HAP-1 (cell line): ENCODE measurements at places on chromosomes 16 and 17.

GRCh38 chr17:39676198-39676819, 8.1 kb downstream of the PNMT start:
- no peak for DNase-seq

DNA sequence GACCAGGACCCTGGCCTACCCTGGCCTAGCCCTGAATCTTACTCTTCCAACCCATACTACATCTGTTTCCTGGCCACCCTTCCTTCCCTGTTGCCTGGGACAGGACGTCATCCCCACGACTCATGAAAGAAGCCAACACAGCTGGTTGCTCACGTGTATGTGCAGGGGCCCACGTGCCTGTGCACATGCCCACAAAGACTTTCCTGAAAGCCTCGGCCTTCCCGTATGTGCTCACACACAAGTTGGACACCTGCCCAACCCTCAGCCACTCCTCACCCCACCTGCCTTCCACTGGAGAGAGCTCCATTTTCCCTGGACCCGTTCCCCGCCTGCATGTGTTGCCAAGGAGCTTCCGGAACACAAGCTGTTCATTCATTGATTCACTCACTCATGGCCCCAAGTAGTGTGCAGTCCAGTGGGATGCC, 7.0 kb downstream of the PLXDC1 start:
- no peak for DNase-seq

- peak; percentile 25 for DNase-seq
Measured at GRCh38 chr17:42603318-42603717, 5.9 kb downstream of the RETREG3 start.

GRCh38 chr17:43655693-43656255, 5.9 kb downstream of the MEOX1 start:
- DNase-seq: no peak

- DNase-seq: no peak
Measured at GRCh38 chr17:562174-562573, 152.5 kb downstream of the VPS53 start.

GRCh38 chr16:2512735-2513404, 882 bp upstream of the ATP6V0C start:
- DNase-seq: no peak

GRCh38 chr16:53043428-53043831, 9.3 kb downstream of the CHD9NB start:
- no peak for DNase-seq

GRCh38 chr17:45948881-45949624, 50.0 kb upstream of the STH start:
- DNase-seq: peak; percentile 88

DNA sequence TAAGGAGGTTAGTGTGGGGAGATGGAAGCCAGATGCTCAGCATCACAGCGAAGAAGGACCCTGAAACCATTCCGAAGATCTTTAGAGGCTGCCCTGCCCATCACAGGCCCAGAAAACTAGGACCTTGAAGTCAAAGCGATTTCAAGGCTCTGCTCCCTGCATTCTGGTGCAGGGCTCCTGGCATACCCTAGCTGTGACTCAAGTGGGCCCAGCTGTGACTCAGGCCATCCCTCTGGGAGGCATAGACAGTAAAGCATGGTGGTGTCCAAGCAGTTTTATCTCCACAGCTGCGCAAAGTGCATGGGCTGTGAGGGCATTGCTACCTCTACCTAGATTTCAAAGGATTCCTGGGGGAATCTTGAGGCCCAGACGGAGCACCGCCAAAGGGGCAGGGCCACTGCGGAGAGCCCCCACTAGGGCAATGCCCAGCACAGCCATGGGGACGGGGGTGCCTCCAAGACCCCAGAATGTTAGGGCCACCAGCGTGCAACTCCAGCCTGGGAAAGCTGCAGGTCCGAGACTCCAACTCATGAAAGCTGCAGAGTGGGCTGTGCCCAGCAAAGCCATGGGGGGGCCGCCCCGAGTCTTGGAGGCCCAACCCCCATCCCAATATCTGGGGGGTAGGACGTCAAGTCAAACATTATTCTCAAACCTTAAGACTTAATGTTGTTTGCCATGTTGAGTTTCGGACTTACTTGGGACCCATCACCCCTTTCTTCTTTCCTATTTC, 11.7 kb upstream of the ZNF594 start:
- DNase-seq: no peak

DNA sequence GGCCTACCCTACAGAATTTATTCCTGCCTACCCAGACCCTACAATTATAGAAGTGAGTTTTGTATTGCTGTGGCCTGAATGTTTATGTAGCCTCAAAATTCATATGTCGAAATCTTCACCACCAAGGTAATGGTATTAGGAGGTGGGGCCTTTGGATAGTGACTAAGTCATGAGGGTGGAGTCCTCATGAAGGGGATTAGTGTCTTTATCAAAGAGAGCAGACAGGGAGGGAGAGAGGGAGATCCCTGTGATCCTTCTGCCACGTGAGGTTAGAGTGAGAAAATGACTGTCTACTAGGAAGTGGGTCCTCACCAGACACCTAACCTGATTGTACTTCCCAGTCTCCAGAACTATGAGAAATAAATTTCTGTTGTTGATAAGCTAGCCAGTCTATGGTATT, 981 bp upstream of the DUXB start:
- DNase-seq: no peak

DNA sequence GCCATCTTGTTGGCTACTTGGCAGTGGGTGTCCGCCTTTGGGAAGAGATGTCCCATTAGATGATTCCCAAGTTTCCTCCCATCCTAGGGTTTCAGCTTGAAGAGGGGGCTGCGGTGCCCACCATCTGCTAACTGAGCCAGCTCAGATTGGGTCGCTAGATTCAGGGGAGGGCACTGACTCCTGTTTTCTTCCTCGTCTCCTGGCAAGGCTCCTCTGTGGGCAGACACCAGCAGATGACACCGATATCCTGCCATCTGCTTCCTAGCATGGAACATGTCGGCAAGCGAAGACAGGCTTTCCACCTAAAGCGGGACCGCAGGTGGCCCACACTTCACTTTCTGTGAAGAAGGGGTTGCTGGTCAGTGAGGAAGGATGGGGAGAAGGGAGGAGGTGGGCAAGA, 27.3 kb downstream of the C17orf75 start:
- DNase-seq: no peak

DNA sequence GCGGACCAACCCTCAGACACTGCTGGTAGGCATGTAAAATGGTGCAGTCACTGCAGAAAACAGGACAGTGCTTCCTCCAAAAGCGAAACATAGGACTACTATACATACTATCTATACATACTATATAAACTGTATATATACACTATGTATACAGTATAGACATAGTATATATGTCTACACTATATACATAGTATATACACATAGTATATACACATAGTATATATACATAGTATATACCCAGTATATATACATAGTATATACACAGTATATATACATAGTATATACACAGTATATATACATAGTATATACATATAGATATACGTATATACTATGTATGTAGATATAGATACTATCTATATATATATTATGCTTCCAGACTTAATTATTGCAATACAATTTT, 6.4 kb upstream of the USP36 start:
- no peak for DNase-seq

DNA sequence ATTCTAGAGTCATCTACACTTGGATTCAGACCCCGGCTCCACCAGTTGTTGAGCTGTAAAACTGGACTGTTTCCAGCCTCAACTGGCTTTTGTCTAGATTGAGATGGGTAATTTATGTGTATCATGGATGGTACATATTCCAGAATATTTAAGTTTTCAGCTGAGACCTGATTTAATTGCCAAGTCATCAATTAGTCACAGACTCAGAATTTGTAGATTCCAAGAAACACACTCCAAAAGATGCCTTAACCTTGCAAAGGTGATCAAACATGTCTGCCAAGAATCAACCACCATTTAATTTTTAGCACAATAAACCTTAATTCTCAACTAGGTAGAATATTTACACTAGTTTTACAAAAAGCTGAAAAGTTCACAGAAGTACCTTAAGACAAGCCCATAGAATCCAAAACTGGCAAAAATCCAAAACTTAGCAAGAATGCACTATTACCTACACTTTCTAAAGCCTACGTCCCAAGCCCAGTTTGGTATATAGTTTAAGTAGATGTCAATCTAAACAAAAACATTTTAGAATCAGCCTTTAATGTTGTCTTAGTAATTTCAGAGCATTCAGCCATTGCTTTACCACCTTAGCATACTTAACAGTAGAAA, 17.7 kb downstream of the SIAH1 start:
- DNase-seq: no peak

DNA sequence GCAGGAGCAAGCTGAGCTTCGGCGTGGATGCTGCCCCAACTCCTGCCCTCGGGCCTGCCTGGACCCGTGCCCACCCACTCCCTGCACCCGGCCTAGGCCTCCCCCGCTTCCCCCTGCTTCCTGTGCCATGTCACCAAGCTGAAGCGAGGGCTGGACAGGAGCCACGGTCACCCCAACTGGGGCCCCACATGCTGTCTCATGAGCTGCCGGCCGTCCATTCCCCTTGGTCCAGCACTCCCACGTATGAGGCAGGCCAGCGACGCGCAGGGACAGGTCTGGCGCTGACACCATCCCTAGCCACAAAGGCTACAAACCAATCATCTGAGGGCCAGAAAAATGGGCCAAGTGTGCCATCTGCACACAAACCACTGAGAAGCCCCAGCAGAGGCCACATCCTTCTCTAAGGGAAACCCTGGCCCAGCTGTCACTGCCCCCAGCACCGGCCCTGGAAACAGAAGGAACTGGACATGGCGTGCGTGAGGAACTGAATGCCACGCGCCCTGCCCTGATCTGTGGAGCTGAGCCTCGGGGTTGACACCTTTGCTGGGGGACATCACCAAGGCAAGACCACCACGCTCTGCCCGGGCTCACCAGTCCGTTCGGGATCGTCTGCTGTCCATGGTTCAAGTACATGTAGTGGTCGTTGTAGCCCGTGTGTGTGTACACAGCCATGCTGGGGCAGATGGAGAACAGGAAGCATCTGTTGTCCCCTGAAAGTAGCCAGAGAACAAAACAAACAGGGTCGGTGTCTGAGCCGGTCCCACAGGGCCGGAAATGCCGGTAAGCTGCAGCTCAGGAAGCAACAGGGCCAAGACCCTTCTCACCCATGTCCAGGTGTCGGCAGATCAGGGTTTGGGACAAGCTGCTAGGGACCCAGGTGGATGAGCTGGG, 22.2 kb downstream of the MEAK7 start:
- no peak for DNase-seq

GRCh38 chr16:795580-796229, 4.8 kb downstream of the GNG13 start:
- no peak for DNase-seq

DNA sequence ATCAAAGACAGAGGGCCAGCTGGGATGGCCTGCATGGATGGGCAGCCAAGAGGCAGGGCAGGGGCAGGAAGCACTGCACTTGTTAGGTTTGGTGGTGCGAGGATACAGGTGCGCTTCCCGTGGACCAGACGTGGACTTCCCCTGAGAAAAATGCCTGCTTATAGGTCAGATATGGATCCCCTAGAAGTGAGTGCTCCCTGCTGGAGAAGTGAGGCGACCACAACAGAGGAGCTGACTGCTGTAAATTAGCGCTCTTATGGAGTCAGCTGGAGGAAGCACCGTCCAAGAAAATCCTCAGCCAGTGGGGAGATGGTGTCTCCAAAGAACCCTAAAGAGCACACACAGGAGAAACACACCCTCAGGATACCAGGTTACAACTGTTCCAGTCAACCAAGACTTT, 27.7 kb upstream of the CCDC182 start:
- DNase-seq: no peak

GRCh38 chr17:76491271-76492122, 9.7 kb downstream of the RHBDF2 start:
- no peak for DNase-seq

GRCh38 chr16:69108905-69109252, 3.4 kb downstream of the HAS3 start:
- DNase-seq: no peak

DNA sequence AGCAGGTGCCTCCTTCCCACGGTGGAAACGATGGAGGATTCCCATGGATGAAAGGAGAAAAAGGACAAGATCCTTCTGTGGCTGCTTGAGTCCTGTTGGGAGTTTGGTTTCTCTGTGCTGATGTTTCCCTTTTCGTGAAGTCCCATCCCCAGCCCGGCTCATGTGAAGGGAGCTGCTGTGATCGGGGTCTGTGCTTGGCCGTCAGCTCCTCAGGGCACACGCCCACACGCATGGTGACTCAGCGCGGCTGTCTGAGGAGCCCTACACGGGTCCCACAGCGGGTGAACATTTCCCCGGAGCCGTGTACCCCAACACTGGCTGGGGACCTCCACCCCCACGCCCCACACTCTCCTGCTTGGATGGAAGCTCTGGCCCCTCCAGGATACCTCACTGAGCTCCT, 44.5 kb upstream of the SSTR5 start:
- DNase-seq: no peak

DNA sequence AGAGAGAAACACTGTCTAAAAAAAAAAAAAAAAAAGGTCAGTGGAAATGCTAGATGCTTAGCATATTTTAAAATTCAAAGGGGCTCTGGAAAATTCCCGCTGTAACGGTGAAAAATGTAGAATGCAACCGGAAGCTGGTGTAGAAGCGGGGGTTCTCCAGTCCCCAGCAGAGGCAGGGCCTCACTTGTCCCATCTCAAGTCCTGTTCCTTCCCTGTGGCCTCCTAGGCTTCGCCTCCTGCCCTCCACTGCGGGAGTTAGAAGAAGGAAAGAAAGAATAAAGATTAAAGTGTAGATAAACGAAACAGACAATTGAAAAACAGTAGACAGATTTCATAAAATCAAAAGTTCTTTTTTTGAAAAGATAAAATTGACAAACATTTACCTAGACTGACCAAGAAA, 14.8 kb upstream of the ZNF287 start:
- DNase-seq: no peak

- peak; percentile 14 for DNase-seq
Measured at GRCh38 chr17:31467502-31468256, 76.2 kb downstream of the RAB11FIP4 start.

GRCh38 chr17:8939496-8940334, 25.8 kb downstream of the PIK3R5 start:
- no peak for DNase-seq

DNA sequence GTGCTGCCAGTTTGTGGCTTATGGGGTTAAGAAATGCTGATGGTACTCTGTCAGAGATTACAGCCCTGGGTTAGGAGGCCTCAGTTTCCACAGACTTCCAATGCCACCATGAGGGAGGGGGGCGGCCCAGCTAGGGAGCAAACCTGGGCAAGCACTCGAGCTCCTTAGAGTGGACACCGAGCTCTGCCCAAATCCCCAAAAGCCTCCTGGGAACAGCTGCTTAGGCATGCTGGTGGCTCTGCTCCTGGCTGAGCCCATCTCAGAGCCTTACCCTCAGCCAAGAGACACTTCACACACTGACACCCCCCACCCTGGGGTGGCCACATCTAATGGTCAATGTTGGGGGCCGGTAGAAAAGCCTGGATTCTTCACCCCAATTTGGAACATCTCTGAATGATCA, 66.1 kb downstream of the C16orf78 start:
- no peak for DNase-seq
